Inflammatory macrophage treated with lipopolysaccharide for 1 hour (primary cell): ENCODE measurements at places on chromosomes 6 and 20.

DNA sequence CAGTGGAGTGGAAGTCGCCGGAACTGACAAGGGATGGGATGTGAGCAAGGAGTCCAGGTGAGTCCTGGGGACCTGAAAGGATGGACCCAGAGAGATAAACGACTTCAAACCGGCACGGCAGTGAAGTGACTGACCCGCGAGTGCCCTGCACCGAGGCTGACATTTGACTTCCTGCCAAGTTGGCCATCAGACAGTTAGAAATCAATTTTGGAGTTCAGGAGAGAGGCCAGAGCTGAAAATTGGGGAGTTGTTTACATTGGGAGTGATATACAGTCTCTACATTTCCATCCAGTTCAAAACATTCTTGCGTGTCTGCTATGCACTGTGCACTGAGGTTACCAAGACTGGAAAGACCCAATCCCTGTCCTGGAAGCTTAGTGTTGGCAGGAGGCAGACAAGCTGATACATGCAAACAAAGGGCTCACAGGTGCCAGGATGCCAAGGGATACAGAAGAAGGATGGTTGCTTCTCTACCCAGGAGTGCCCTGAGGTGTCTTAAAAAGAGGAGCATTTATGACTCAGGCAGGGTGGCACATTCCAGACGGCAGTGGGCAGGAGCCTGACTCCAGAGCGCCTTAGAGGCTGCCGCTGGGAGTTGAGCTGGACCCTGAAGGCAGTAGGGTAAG lies 186.6 kb downstream of the MTHFD1L start:
- no peak for DNase-seq

- peak; percentile 88 for DNase-seq
Measured at GRCh38 chr6:137904822-137905617, 38.0 kb downstream of the TNFAIP3 start.

GRCh38 chr6:169070506-169071176 lies 183.0 kb downstream of the THBS2 start:
- no peak for DNase-seq

DNA sequence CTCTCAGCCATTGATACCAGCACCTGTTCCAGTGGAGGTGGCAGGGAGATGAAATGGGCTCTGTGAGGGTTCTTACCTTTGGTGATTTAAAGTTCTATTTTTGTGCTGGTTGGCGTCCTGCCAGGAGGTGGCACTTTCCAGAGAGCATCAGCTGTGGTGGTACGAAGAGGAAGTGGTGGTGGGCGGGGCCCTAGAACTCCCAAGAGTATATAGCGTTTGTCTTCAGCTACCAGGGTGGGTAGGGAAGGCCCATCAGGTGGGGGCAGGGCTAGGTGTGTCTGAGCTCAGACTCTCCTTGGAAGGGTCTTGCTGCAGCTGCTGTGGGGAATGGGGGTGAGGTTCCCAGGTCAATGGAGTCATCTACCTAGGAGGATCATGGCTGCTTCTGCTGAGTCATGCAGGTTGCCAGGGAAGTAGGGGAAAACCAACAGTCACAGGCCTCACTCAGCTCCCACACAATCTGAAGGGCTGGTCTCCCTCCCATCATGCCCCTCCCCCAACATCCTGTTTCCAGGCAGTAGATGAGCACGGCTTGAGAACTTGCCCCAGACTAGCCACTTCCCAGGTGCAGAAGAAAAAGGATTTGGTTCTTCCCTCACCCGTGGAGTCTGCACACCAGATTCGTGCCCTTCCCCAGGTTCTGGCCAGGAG lies 46.6 kb downstream of the MOXD1 start:
- peak; percentile 24 for DNase-seq

DNA sequence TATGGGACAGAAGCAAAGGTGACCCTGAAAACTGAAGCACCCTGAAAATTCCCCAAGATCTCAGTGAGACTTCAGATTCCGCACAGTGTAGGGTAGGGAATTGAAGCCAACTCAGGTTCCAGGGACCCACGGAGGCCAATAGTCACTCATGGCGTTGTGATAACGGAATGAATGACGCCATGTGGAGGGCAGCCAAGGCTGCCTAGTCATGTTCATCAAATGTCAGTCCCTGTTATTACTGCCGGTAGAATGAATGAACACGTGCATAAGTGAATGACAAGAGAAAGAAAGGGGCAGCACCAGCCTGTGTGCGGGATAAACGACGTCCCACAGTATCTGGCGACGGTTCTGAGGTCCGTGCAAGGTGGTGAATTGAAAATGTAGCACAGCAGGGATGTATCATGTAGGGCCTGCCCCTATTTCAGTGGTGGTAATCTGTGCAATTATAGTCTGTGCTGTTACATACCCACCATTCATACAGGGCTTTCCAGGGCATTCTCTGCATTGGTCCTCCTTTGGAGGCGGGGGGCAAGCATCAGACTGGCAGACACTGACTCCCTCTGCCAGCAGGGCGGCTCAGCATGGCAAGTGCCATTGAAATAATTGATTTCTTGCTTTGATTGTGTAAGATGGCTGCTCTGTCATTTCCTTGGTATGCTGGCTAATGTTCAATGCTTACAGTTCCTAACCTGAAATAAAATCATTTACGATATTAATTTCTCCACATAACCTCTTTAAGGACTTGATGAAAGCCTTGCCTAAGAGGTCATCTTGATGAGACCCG lies 386.9 kb downstream of the CDH4 start:
- DNase-seq, result no peak

- peak; percentile 60 for DNase-seq
Measured at GRCh38 chr20:46699651-46700359, 9.6 kb upstream of the SLC2A10 start.

- no peak for DNase-seq
Measured at GRCh38 chr6:81892891-81893290, 140.4 kb upstream of the TENT5A start.
